ENCODE measurements at places on chromosomes 1 and 21.

DNA sequence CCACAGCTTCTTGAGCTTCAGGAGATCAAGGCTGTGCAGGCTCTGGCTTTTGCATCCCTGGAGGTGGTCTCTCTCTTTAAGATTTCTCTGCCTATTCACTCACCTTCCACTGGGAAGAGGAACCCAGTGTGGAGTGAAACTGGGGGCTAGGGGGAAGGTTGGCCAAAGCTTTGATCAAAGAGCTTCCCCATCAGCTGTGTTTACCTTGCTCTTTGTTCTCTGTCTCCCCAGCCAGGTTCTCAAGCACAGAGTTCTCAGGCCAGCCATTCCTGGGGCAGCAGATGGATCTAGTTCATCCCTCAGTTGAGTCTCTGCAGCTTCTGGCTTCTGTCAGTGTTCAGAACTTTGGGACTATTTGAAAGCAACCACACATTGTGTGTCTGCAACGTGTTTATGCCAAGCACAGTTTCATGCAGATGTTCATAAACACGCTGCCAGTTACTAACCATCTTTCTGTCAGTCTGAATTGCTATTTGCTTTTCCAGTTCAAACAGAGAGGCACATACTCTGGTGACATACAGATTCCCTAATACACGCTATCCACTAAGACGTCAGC lies 17.2 kb upstream of the MRPS14 start:
- no peak for DNase-seq

- DNase-seq = no peak
Measured at GRCh38 chr1:46757247-46757955, 38.5 kb upstream of the EFCAB14 start.

DNA sequence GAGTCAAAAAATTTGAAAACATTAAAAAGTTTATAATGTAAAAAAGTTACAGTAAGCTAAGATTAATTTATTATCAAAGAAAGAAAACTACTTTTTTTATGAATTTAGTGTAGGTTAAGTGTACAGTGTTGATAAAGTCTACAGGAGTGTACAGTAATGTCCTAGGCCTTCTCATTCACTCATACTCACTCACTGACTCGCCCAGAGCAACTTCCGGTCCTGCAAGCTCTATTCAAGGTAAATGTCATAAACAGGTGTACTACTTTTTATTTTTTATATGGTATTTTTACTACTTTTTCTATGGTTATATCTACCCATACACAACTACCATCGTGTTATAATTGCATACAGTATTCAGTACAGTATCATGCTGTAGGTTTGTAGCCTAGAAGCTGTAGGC lies 49.6 kb downstream of the TBX19 start:
- no peak for DNase-seq

DNA sequence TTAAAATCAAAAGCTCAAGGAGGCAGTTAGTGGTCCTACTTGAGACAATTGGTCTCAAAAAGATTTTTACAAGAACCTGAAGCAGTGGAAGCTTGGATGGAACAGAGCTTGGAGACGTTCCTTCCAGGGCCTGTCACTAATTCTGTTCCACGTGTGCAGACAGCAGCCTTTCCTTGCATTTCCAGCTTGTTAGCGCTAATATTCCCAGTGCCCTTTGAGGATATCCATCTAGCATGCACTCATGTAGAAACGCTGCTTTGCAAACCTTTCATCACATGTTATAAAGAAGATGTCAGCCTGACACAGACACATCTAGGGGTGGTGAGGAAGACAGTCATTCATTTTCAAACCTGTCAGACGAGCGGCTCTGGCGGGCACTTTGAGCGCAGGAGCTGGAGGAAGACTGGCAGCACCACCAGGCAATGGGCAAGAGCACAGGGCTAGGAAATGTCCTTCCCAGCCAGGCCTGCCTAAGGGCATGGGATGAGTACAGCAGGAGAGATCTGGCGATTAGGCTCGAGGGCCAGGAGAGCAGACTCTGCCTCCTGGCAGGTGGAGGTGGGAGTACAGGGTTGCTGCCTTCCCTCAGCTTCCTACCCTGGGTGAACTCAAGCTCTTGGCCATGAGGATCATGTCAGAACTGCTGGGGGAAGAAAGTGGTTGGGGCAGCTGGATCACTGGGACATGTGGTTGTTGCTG lies 55.5 kb downstream of the CASQ2 start:
- DNase-seq = no peak

GRCh38 chr1:71593523-71593922 lies 512.7 kb upstream of the ZRANB2 start:
- no peak for DNase-seq

DNA sequence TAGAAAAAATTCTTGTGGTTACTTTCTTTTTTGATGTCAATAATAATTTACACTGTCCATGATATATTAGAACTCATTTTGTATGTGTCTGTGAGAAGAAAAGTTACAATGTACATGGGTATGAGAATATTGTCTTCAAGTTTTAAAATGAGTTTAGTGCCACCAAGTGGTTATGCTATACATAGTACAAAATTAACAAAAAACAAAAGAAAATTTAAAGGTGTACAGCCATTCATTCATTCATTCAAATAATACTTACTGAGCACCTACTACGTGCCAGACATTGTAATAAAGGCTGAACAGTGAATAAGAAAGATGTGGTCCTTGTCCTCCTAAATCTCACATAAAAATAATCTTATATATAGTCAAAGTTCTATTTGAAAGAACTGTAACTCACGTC lies 27.7 kb downstream of the UCHL5 start:
- DNase-seq = no peak

DNA sequence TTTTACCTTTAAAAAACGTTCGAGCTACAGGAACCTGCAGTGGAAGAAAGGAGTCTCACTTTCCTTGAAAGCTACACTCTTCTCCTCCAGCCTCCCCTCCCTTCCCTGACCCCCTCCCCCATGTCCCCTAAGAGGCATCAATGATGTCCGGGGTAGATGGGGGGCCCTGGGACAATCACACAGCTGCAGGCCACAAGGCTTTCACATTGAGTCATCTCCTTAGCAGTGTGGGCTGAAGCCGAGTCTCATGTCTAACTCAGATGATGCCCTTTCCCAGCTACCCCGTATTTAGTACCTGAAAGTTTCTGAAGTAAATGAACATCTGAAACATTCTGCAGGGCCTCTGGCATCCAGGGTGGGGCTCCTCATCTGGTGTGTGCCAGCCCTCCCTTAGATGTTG lies 6.3 kb upstream of the GPR25 start:
- DNase-seq = no peak

- DNase-seq = no peak
Measured at GRCh38 chr1:245603311-245603865, 448.6 kb downstream of the KIF26B start.

DNA sequence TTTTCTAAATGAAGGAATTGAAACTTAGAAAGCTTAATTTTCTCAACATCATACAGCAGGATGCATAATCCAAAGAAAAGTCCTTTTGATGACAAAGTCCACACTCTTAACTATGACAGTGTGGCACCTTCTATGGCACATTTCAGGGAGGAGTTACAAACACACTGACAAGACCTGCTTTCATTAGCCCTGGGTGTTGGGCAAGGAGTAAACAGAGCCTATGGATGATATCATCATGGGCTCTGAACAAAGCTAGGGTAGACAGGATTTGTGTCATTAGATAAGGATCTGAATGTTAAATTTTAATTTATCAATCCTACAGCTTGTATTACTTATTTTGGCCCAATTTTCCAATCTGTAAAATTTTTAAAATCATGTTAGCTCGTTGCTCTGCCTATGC lies 62.6 kb upstream of the DENND1B start:
- no peak for DNase-seq

- DNase-seq = no peak
Measured at GRCh38 chr1:228866468-228866867, 131.2 kb downstream of the RHOU start.

DNA sequence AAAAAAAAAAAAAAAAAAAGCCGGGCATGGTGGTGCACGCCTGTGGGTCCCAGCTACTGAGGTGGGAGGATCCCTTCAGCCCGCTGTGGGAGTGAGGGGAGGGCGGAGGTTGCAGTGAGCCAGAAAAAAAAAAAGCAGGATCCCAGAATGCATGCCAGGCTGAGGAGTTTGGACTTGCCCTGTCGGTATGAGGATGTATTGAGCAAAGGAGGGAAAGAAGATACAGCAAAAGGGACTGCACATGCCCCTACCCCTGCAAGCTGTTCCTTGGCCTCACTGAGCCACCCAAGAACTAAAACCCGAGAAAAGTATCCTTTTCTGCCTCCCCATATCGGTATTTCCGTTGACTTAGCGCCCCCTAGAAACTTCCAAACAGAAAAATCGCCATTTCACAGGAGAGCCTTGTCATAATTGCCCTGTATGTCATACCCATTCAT lies 1.3 kb upstream of the GPATCH4 start:
- DNase-seq = no peak
